ENCODE measurements at places on chromosomes 3 and 15.

DNA sequence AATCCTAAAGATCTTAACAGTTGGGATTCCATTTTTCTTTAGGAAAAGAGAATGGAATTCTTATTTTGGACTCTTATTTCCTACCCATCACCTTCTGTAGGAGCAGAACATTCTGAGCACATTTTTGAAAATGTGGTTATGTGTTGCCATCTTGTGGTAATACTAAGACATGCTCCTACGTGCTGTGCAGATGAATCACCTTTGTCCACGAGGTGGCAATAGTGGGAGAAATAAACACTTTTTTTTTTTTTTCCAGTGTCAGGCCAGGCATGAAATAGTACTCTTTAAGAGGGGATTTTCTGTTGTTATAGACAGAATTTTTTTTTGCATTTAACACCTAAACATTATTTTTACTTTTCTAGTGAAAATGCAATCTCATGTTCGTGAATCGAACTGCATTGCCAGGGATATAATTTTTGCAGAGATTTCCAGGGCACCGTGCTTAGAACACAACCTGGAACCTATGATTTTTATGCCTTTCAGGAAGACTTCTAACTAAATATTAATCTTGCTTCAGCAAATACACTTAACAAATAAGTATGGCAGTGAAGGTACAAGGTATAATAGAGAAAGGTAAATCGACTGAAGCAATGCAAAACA lies 196.6 kb downstream of the GAP43 start:
- DNase-seq, result peak; percentile 66

DNA sequence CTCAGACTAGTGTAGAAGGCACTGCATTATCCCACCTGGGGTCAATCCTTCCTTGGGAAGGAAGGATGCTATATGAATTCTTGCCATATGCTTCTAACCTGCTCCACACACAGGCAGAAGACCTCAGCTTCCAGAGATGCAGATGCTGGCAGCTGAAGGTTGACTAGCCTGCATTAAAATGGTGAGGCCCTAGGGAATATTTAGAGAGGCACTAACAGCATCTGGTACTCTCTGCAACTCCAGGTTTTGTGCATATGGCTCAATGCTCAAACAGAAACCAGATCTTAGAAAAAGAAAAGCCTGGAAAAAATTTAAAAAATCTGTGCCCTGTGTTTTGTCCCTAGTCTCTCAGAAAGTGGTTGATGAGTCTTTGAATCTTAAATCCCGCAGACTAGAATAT lies 56.0 kb upstream of the MYRIP start:
- DNase-seq, result no peak

GRCh38 chr15:98612490-98613110 lies 35.7 kb upstream of the IGF1R start:
- no peak for DNase-seq

- no peak for DNase-seq
Measured at GRCh38 chr3:46389306-46389705, 17.6 kb downstream of the CCR5AS start.

- DNase-seq, result no peak
Measured at GRCh38 chr3:31770822-31771326, 210.2 kb downstream of the OSBPL10 start.

DNA sequence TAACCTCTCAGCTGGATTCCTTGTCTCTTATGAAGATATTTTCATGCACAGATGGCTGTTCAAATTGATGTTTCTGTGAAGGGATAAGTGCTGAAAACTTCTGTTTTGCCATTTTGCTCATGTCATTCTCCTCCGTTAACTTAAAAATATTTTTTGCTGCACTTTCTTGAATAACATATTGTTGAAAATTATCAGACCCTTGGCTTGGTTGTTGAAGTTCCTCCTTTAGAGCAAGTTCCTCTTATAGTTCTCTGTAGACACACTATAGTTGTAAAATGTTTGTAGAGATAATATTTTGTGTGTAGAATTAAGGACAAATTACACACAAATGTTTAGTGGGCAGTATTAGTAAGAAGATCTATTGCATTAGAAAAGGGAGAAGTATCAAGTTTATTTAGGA lies 300.4 kb downstream of the SV2B start:
- DNase-seq, result no peak

DNA sequence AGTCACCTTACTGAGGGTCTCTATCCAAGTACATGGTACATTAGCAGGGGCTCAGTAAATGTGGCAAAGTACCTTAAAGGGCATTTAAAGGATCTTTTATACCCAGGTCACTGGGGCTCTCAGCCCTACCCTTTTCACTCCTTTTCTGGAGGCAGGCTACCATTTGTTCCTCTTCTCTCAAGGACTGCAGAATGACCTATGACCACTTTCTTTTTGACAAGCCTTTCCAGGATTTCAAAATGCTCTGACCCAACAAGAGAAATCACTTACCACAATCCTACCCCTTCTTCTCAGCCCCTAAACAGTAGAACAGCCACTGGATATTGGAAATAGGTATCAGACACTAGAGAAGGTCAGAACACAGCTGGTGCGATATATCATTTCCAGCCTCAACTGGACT lies 221.8 kb upstream of the TPRG1 start:
- DNase-seq, result no peak

GRCh38 chr15:85673326-85673725 lies 121.4 kb downstream of the KLHL25 start:
- DNase-seq, result no peak

GRCh38 chr3:15053541-15053940 lies 11.6 kb downstream of the MRPS25 start:
- no peak for DNase-seq

GRCh38 chr3:157916672-157917071 lies 189.5 kb downstream of the SHOX2 start:
- DNase-seq, result no peak

DNA sequence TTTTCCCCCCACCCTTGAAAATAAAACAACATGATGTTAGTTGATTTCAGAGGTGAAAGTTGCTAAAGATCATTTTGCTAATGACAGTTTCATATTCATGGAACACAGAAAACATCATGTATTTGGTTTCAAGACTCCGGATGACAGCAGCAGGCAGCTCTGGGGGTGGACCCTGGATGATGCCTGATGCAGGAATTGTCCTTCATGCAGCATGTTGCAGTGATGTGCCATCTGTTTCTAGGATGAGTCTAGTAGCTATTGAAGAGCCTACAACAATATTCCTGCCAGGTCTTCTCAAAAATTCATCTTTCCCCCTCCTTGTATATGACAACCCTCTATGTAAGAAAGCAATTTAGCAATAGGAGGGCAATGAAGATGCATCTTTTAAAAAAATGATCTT lies 108.3 kb downstream of the SV2B start:
- no peak for DNase-seq

GRCh38 chr3:18618723-18619122 lies 193.6 kb upstream of the SATB1 start:
- DNase-seq, result no peak

DNA sequence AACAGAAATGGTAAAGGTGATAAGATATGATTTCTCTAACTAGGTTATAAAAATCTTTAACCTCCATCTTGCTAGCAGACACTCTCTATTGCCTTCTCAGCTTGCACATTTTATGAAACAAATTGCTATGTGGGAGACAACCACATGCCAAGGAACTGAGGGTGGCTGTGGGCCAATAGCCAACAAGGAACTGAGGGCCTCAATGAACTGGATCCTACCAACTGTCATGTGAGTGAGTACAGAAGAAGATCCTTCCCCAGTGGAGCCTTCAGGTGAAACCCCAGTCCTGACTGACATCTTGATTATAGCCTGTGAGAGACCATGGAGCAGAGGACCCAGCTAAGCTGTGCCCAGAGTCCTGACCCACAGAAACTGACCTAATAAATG lies 129.2 kb upstream of the LRIG1 start:
- no peak for DNase-seq

DNA sequence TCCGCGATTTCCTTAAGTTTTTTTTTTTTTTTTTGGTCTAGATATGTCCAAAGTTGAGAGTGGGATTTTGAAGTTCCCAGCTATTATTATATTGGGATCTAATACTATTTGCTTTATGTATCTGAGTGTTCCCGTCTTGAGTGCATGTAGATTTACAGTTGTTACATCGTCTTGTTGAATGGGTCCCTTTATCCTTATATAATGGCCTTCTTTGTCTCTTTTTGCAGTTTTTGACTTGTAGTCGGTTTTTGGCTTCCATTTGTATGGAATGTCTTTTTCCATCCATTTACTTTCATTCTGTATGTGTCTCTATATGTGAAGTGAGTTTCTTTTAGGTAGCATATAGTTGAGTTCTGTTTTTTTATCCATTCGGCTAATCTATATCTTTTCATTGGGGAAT lies 35.6 kb downstream of the CRYBG3 start:
- DNase-seq, result no peak

DNA sequence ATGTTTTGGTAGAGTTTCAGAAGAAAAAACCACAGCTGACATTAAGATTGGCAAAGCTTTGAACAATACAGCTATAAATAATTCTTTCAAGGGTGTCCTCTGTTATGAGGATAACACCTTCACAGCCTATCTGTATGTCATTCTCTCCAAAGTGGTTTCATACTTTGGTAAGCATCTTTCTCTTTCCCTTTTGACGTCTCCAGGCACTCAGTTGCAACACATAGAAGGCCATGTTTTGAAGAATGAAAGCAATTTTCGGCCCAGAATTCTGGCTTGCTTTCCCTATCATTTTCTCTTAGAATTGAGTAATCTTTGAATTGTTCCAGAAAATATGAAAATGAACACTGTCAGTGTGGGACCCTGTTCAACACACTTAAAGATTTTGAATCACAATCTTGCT lies 200.0 kb upstream of the CBLB start:
- no peak for DNase-seq

DNA sequence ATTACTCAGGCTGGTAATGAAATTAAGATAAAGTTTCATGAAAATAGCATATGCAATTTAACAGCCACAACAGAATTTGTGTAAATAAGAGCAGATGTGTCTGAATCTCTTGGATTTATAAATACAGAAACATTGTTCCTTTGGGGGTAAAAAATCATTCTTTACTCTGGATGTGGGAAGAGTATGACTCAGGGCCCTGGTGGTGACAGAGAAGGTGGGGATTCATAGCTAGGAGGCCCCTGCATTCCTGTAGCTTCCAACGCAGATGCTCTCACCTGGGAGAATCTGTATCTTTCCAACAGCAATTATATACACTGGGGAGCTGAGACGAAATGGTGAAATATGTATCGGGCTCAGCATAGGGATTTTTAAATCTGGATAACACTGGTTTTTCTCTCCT lies 167.6 kb upstream of the CADPS start:
- DNase-seq, result no peak

DNA sequence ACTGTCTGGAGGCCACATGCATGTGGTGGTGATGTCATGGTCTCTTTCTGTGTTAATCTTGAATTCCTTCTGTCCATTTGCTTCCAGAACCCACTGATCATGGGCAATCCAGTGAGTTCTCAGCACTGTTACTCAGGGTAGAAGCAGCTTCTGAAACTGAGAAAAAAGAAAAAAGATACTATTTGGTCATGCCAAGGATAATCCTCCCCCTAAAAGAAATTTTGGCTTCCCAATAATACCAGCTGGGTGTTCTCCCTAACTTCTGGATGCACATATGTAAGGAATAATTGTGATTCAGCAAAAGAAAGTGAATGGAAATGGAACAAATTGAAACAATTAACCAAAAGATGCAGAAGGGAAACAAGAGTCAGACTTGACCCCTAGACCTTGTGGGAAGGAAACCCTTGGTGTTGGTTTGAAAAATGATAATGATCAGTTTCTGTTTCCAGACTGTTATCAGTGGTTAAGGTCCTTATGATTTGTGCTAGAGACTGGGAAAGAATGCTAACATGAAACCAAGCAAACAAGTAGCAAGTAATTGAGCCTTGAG lies 92.3 kb downstream of the RBMS3 start:
- DNase-seq, result no peak

GRCh38 chr3:34038131-34038530 lies 239.7 kb downstream of the PDCD6IP start:
- DNase-seq, result no peak

GRCh38 chr3:182682263-182683241 lies 110.8 kb upstream of the ATP11B start:
- peak; percentile 65 for DNase-seq

- DNase-seq, result no peak
Measured at GRCh38 chr3:120424506-120424905, 26.3 kb downstream of the FSTL1 start.

GRCh38 chr3:180093535-180093934 lies 56.8 kb upstream of the PEX5L start:
- no peak for DNase-seq

GRCh38 chr3:127392156-127392490 lies 104.3 kb upstream of the PRR20G start:
- DNase-seq, result no peak

- DNase-seq, result no peak
Measured at GRCh38 chr15:32747921-32748342, 30.1 kb downstream of the GREM1 start.

GRCh38 chr3:128549283-128550112 lies 56.5 kb upstream of the GATA2 start:
- DNase-seq, result no peak

DNA sequence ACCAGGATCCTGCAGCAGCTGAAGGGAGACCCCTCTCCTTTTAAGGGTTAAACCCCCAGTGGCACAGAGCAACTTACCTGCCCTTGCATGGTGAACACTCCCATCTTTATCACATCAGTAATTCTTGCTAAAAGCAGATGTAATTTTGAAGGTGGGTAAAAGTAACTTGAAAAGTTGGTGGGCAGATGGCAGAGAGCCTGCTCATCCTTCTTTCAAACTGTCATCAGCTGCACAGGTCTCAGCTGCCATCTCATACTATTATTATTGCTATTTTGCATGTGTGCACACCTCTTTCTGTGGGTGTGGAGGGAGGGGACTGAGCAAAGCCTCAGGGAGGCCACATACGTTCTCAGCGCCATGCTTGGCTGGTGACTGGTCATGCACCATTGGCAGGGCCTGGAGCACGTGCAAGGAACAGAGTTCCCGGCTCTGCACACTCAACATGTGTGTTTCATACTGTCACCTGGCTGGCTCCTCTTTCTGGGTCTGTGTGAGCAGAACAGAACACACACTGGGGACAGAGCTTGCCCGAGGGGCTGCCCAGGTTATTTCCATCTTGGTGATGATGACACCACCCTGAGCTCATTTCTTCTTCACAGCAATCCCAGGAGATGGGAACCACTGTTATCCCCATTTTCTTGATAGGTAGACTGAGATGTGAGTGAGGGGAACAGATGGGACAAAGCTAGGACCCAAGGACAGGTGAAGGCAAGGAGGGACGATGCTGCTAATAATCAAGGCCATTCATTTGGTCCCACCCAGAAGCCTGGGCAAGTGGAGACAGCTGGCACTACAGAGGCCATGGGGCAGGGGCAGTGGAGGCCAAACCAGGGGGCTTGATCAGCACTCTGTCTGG lies 95.8 kb upstream of the KLF13 start:
- DNase-seq, result no peak

- no peak for DNase-seq
Measured at GRCh38 chr3:114660124-114660523, 366.3 kb downstream of the TIGIT start.

DNA sequence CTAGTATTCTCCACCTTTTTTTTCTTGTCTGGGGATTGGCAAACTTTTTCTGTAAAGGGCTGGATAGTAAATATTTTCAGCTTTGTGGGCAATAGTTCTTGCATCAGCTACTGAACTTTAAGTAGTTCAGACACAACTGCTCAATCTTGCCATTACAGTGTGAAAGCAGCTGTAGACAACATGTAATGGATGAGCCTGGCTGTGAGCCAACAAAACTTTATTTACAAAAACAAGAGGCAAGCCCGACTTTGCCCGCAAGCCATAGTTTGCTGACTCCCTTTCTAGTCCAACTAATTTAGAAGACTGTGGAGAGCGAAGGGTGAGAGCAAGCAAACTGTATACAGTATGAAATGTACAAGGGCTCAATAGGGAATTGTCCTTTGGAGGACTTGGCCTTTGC lies 6.2 kb downstream of the FRMD4B start:
- no peak for DNase-seq

GRCh38 chr3:184769382-184770170 lies 42.4 kb upstream of the VPS8 start:
- DNase-seq, result no peak

All from NCI-H2107 (cell line).